ENCODE measurements at places on chromosomes 2 and 18.

DNA sequence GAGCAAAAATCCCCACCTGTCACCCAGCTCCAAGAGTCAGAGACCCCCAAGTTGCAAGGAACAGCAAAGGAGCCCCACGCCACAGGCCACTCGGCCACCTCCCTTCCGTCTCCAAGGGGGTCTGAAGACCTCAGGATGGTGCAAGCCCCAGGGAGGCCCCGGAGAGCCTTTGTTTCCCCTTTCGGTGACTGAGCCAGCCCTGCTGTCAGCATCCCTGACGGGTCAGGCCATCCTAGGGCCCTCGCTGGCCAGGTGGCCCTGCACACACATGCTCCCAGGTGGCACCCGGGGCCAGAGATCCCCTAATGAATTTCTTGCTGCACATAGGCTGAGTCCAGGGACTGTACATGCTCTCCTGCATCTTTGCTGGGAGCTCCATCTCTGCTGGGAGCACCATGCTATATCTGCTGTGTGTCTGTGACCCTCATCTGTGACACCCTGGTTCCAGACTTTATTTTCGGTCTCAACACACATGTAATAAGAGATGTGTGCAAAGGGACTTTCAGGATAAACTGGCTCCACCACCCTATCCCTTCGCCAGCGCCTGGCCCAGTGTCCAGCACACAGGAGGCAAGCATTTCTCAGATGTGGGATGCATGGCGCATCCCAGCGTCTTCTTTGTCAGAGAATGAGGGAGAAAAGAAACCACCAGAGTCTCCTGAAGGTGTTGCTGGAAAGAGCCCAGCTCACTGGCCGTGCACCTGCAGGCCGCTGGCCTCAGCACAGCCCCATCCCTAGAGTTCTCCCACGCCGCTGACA, 27.4 kb downstream of the ADI1 start:
- H3K27me3 ChIP-seq = no peaks in the 10 kb centered on the region
- no peaks in the 10 kb centered on the region for H3K4me1 ChIP-seq
- DNase-seq = no peak
- H3K4me3 ChIP-seq = no peak overlapping the region

- peaks cover 24% of the 10 kb centered on the region for H3K4me1 ChIP-seq
- no peak overlapping the region for H3K4me3 ChIP-seq
- peak; percentile 96 for DNase-seq
Measured at GRCh38 chr18:75475228-75475627, 47.7 kb upstream of the SMIM21 start.

GRCh38 chr18:46220116-46220515, 115.9 kb downstream of the HAUS1 start:
- H3K36me3 ChIP-seq = no peaks in the 10 kb centered on the region
- peaks cover 30% of the 10 kb centered on the region for H3K4me1 ChIP-seq
- peak overlapping the region; percentile 47 for H3K27ac ChIP-seq
- DNase-seq = peak; percentile 89
- H3K27me3 ChIP-seq = no peaks in the 10 kb centered on the region

DNA sequence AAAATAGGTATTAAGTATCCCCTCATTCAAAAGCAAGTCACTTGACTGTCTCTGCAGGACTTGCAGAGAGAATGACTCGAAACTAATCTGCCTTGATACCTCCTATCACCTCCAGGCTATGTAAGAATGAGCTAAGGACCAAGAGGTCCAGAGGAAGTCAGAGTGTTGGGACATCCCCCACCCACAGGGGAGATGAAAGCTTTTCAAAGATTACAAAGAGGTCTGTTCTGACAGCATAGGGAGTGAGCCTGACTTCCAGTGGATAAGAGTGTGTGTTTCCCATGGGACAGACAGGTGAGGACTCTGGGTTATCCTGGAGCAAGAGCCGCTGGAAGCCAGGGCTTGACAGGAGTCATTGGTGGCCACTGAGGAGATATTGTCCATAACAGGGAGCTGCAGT, 85.0 kb upstream of the TACR1 start:
- no peak for DNase-seq
- H3K4me3 ChIP-seq = no peak overlapping the region
- no peak overlapping the region for H3K27ac ChIP-seq
- peaks cover 3% of the 10 kb centered on the region for H3K4me1 ChIP-seq
- no peaks in the 10 kb centered on the region for H3K36me3 ChIP-seq

GRCh38 chr2:167942366-167943081, 304.9 kb downstream of the STK39 start:
- H3K4me1 ChIP-seq = 0 out of 2 replicates have a peak, but pooled peaks cover 13% of the 10 kb centered on the region
- H3K4me3 ChIP-seq = no peak overlapping the region
- H3K27ac ChIP-seq = no peak overlapping the region
- DNase-seq = no peak

GRCh38 chr2:162075689-162076132, 1.7 kb upstream of the DPP4 start:
- H3K4me3 ChIP-seq = no peak overlapping the region
- peak; percentile 87 for DNase-seq
- H3K27me3 ChIP-seq = no peaks in the 10 kb centered on the region
- H3K27ac ChIP-seq = peak overlapping the region; percentile 65
- H3K36me3 ChIP-seq = no peaks in the 10 kb centered on the region

DNA sequence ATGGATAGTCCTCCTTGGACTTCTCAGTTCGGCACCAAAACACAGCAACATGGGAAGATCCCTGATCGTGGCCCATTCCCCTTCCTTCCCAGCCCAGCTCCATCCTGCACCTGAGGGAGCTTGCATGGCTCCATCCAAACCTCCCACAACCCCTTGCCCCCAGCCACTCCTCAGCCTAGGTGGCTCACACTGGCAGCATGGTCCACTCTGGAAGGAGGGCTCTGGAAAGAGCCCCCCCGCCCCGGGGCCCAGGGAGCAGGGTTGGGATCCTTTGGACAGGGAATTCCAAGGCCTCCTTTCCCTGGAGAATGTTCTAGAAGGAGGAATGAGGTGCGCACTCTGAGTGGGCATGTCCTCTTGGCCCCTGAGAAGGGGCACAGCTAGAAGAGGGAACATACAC, 62.8 kb upstream of the ID2 start:
- no peak overlapping the region for H3K4me3 ChIP-seq
- H3K27me3 ChIP-seq = no peaks in the 10 kb centered on the region
- H3K36me3 ChIP-seq = no peaks in the 10 kb centered on the region
- H3K27ac ChIP-seq = no peak overlapping the region
- no peak for DNase-seq

All from GM23248 (cell line).